ENCODE measurements at places on chromosomes 3 and 15. TPM values are rescaled to one million over a fixed set of nuclear protein-coding genes. Genes with fewer than 3 reads are reported as not detected.

GRCh38 chr15:83697716-83698115, 43.8 kb downstream of the ADAMTSL3 start:
- DNase-seq, result no peak

GRCh38 chr3:123395235-123395634, 53.7 kb downstream of the ADCY5 start:
- DNase-seq, result no peak

Gene EFHB
- 1.6 TPM for total RNA-seq

DNA sequence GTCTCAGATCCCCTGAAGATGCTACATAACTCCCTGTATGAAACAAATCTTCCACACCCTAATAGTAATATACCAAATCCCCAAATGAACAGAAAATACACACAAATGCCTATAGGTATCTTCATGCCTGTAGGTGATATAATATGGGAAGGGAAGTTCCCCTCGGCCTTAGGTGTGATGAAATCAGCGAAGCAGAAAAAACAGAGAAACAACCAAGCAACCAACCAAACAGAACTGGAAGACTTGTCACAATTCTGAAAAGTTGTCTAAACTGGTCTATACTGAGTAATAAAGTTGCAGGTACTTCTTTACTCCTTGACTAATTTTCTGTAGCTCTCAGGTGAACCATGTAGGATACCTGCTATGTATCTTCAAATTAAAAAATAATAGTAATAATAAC, 82.2 kb upstream of the SATB1 start:
- no peak for DNase-seq

- no peak for DNase-seq
These were observed 6.0 kb upstream of the PLCB2 start for GRCh38 chr15:40313531-40314398.

Gene TMCO5A
- not detected for total RNA-seq

GRCh38 chr3:3573341-3573740, 225.9 kb upstream of the LRRN1 start:
- no peak for DNase-seq

Gene SMCO1
- not detected for total RNA-seq

- DNase-seq, result peak; percentile 81
These were observed at the start of gene FRMD4B for GRCh38 chr3:69385723-69386555. TSS of gene FRMD4B (minus strand) at chr3:69386088. CDS start at chr3:69385989, 99 bp downstream.

All from endodermal cell (in vitro differentiated cells).